ENCODE measurements at places on chromosomes 7 and 10. TPM values are rescaled to one million over a fixed set of nuclear protein-coding genes. Genes with fewer than 3 reads are reported as not detected.

DNA sequence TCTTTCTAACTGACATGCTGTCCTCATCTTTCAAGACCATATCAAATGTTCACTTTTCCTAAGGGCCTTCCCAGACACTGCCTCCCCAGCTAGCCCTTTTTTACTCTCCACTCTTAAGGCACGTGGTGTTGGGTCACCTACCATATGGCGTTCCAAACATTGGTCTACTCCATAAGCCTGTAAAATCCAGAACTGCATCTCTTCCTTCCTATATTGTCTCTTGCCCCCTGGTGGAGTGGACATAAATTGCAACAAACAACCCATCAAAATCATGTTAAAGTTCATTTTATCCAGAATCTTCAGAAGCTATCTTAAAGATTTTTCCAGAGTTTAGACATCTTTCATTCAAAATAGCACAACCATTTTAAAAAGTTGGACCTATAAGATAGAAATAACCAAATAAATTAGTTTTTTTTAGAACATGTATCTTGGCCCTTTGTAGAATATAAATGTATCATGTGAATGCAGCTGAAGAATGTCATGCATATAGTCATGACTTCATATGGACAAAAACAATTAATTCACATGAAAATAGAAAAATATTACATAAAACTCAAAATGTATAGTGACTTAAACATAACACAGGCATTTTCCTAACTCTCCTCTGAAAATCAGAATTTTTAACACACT lies 180.6 kb upstream of the CHRM2 start:
- DNase-seq = no peak

GRCh38 chr7:36283711-36284130 lies 105.9 kb upstream of the ANLN start:
- DNase-seq = no peak

DNA sequence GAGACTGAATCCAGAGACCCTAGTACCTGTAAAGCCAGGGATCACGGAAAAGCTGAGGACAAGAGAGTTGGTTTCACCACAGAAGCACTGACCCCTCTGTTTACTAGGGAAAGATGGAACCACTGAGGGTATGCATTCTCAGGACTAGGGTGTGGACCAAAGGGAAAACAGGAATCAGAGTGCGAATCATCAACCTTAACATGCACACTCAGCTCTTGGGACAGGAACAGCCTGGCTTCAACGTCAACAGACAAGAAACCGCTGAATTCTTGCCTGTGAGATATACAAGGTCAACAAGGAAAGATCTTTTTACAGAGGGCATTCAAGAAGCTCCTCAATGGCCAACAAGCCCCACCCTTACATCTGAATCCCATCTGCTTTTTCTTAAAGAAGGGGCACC lies 14.9 kb downstream of the TNRC18 start:
- no peak for DNase-seq

- peak; percentile 54 for DNase-seq
Observed at GRCh38 chr10:79929409-79929904, 19.4 kb downstream of the SFTPD start.

- no peak for DNase-seq
Observed at GRCh38 chr7:112802406-112802805, 12.2 kb upstream of the TMEM168 start.

GRCh38 chr10:113056441-113057021 lies 106.5 kb downstream of the TCF7L2 start:
- no peak for DNase-seq

DNA sequence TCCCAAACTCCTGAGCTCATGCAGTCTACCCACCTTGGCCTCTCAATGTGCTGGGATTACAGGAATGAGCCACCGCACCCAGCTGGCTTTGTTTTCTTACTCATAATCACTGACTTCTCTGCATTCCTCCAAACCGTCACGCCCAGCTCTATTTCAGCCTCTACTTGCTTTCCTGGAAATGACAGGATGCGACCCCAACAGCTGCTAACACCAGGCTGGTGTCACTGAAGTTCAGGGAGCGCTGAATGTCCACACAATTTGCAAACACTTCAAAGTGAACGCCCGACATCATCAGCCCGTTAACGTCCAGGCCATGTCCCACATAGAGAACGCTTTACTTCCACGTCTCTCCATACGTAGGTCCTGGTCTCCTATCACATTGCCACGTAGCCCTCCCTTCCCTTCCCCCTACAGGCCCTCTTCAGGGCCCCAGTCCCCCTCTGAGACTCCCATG lies 12.8 kb upstream of the PROSER2 start:
- DNase-seq = no peak

GRCh38 chr7:65812281-65812680 lies 60.6 kb upstream of the VKORC1L1 start:
- DNase-seq = no peak

GRCh38 chr10:59700709-59701108 lies 8.9 kb downstream of the SLC16A9 start:
- no peak for DNase-seq

DNA sequence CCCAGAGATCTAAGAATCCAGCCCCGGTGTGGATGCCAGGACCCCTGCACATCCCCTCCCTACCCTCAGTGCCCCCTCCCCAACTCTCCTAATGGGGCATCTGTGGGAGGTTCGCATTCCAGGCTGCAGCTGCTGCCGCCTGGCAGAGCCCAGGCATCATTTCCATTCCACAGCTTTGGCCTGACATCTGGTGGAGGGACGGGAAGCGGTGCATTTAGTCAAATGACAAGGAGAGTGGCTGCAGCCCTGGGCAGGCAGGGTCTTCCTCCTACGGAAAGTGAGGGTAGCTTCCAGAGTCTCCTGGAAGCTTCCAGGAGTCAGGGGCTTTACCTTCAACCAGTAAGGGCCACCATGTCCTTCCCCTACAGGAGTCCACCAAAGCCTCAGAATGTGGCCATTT lies 30.8 kb downstream of the PRLHR start:
- DNase-seq = no peak

- DNase-seq = no peak
Observed at GRCh38 chr10:44347609-44348400, 37.1 kb downstream of the CXCL12 start.

GRCh38 chr10:117503244-117504205 lies 39.0 kb upstream of the EMX2 start:
- DNase-seq = no peak

DNA sequence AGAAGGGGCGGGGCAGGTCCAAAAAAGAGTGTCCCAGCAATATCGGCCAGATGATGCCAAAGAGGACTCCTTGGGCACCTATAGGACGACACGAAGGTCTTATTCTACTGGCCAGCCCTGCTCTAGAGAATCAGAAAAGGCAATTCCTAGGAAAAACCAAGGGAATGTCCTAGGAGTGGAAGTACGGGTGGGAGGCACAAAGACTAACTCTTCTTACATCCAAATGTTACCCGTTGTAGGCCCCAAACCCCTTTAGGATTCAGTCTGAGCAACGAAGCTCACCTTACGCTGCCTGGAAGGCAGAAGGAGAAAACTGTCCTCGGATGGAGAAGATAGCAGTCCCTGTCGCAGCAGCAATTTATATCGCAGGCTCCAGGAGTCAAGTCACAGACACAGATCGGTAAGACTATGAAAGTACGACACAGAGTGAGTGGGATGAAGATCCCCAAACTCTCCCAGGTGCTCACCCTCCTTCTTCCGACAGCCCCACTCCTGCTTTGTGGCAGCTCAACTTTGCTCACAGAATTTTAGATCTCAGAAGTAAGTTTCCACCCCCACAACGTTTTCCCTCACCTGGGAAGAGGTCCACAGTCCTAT lies 558 bp downstream of the TCTN3 start:
- no peak for DNase-seq

DNA sequence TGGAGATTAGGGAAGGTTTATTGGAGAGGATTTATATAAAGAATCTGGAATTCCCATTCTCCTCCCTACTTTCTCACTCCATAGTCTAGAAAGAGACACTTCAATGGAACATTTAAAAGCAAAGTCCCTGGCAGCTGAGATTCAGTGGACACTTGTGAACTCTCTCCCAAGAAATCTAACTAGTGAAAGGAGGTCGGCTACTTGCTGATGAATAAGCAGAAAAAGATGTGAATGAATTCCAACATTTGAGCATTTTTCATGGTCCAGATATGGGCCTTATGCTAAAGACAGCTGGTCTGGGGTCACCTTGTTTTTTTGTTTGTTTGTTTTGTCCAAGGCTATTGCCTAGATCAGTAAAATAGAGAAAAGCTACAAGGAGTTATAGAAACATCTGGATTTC lies 141.1 kb upstream of the LRRTM3 start:
- no peak for DNase-seq

- DNase-seq = no peak
Observed at GRCh38 chr7:47351233-47352154, 230.4 kb downstream of the TNS3 start.

DNA sequence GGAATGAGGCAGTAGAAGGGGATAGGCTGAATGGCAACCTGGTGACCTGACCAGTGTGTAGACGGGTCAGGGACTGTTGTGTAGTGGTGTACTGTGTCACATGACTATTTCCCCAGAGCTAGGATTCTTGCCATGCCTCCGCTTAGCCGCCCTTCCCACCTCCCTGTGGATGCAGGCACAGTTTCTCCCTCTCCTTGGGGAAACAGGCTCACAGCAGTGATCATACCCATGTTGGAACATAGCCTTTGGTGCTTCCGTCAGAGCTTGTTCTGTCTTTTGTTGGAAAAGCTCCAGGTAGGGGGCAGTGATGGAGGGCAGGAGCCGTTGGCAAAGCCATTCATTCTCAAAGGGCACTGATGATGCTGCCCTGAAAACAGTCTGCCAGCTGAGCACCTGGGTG lies 44.3 kb downstream of the OGDH start:
- no peak for DNase-seq

DNA sequence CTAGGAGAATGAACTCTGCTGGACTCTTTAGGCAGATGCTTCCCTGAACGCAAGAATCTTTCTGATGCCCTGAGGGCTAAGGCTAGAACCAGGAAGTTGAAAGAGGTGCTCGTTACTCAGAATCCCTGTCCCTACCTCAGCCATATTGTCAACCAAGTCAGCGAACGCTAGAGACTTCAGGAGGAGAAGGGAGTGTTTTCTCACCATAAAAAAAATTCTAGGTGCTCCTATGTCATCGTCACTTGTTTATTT lies 359.4 kb downstream of the PRPF18 start:
- no peak for DNase-seq

- DNase-seq = no peak
Observed at GRCh38 chr10:98293550-98294269, 25.7 kb upstream of the LOXL4 start.

- DNase-seq = no peak
Observed at GRCh38 chr7:19117870-19118608, 603 bp upstream of the TWIST1 start.

GRCh38 chr10:90458054-90458453 lies 399.8 kb downstream of the HTR7 start:
- DNase-seq = no peak

DNA sequence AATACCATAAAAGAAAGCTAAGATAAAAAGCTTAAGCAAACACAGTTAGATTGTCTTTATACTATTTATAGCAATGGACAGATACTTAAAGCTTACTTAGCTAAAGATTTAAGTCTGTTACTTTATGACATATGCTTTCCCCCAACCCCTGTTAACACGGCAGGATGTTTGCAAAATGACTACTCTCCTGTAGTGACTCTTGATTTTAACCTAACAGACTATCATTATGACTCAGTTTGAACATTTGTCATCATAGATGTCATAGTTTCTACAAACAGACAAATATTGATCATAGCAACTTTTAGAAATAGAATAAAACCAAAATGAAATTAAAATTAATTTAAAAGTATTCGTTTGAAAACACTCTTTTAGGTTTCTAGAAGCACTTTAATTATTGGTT lies 7.8 kb upstream of the COMMD3 start:
- DNase-seq = no peak

DNA sequence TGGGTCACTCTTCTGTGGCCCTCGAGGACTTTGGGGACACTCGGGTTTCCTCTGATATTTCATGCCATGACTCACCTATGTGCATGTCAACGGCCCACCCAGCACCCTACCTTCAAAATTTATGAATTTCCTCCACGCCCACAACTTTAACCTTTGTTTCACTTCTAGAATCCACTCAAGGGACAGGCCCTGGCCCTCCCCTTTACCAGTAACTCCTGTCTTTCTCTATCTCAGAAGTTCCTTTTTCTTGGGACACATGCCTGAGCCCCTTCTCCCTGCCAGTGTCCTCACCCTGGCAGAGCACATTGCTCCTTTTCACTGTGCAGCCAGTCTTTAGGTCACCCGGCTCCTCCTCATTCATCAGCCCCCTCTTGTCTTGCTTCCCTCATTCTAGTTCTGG lies 282.5 kb upstream of the KLF6 start:
- no peak for DNase-seq

DIP2C gene
- 3.9 TPM for total RNA-seq

TAS2R3 gene
- total RNA-seq = 4.6 TPM

NUTM2A gene
- 0.88 TPM for total RNA-seq

ZSCAN21 gene
- 8.3 TPM for total RNA-seq

OR6V1 gene
- total RNA-seq = not detected

OR2A7 gene
- 5.5 TPM for total RNA-seq

HOXA9 gene
- total RNA-seq = not detected

ANKRD30A gene
- not detected for total RNA-seq

TRIL gene
- total RNA-seq = not detected

ABCB1 gene
- total RNA-seq = 56.3 TPM
